ENCODE measurements at places on chromosomes 7 and 10. TPM values are rescaled to one million over a fixed set of nuclear protein-coding genes. Genes with fewer than 3 reads are reported as not detected.

GRCh38 chr10:71074176-71074755 lies 138.1 kb upstream of the UNC5B start:
- DNase-seq, result peak; percentile 86

DNA sequence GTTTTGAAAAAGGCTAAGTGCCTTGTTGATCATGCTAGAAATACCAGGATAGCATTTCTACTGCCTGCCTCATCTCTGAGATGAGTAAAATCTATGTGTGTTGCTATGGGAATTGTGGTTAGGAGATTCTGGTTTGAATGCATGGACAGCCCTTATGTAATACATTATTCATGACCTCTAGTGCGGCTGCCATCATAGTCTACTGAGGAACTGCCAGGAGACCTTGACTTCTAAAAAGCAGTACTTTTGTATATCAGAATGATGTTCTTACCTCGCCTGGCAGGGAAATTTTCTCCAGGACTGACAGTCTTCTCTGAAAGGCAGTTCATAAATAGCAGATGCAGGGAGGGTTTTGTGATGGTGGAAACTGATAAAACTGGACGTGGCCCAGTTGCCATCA lies 248.5 kb downstream of the NSUN6 start:
- DNase-seq, result no peak

DNA sequence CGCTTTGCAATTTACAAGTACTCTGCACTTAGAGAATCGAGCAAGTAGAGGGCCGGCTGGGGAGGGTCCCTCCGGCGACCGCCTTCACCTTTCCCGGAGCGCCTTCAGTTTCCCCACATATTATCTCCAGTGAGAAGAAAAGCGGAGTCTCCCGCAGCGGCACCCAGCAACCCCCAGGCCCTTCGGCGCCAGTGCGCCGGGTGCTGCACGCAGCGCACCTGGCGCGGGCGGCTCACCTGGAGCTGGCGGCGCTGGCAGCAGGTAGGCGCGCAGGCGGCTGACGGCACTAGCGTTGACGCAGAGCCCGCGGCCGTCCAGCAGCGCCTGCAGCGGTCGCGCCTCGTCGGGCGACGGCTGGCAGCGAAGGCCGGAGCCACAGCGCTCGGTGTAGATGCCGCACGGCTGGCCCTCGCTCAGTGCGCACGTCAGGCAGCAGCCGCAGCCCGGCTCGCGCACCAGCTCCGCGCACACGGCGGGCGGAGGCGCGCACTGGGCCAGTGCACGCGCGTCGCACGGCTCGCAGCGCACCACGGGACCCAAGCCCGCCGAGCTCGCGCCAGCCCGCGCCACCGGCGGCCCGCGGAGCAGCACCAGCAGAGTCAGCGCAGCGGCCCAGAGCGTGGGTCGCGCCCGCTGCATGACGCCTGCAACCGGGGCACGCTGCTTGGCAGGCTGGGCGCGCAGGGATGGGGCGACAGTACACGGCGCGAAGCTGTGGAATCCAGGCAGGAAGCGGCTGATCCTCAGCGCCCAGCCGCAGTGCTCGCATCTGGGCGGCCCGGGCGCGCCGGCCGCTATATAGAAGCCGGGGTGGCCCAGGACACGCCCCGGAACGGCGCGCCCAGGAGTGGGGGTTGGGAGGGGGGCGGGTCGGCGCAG lies at the start of gene IGFBP3:
IGFBP3 (minus strand) TSS at position 771 of the 879 bp plus-strand sequence; CDS start at position 639, 132 bp downstream.
- peak; percentile 76 for DNase-seq

- DNase-seq, result no peak
Observed at GRCh38 chr10:28105561-28105960, 106.7 kb upstream of the ODAD2 start.

- DNase-seq, result peak; percentile 71
Observed at GRCh38 chr7:16524332-16524731, 2.3 kb upstream of the LRRC72 start.

GRCh38 chr10:89158446-89158845 lies 48.7 kb downstream of the CH25H start:
- DNase-seq, result no peak

DNA sequence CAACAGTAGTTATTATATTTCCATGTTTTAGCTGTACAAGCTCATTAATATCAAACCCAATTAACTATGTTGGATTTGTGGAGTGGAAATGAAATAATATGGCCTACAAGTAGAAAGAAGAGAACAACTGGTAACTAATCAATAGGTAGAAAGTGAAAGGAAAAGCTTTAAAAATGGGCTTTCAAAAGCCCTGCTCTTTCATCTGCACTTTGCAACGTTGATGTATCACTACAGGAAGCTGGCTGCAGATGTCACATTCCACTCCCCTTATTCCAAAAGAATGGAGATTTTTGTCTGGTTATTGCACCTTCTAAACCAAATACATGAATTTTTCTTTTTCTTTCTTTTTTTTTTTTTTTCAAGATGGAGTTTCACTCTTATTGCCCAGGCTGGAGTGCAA lies 11.7 kb upstream of the MKI67 start:
- no peak for DNase-seq

DNA sequence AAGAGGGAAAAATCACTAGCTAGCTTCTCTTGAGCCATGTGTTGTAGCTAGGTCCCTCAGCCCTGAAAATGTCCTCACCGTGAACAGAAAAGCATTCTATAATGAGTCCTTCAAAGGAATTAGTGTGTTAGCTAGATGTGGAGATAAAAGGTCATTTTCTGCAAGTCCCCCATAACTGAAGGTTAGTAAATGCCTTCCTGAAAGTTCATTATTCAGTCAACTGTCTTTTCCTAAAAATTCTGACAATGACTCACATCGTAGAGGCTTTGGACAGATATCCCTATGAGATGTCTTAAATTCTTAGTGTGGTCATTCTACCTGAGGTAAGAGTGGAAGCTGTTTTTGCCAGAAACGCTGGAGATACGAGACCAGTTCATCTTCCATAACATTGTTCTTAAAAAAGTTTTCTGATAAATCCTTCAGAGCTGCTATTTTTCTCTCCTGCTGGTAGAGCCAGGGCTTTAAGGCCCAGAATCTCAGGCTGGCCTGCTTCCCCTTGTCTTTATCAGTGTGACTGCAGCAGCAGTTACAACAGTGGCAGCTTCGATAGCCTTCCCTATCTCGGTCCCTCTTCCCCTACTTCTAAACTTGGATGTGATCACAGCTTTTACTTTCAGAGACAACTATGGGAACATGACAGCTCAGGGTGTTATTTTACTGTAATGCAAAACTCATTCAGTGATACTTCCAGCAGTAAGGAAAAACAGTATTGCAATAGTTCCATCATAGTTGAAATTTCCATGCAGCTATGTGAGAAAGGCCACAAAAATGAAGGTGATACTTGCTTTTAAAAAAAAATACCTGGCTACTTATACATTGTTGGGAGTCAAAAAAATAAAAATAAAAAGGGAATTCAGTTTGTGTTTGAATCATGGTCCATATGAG lies 37.3 kb upstream of the PRKAR2B start:
- DNase-seq, result no peak

GRCh38 chr7:128139406-128139805 lies 101.7 kb upstream of the LEP start:
- no peak for DNase-seq

DNA sequence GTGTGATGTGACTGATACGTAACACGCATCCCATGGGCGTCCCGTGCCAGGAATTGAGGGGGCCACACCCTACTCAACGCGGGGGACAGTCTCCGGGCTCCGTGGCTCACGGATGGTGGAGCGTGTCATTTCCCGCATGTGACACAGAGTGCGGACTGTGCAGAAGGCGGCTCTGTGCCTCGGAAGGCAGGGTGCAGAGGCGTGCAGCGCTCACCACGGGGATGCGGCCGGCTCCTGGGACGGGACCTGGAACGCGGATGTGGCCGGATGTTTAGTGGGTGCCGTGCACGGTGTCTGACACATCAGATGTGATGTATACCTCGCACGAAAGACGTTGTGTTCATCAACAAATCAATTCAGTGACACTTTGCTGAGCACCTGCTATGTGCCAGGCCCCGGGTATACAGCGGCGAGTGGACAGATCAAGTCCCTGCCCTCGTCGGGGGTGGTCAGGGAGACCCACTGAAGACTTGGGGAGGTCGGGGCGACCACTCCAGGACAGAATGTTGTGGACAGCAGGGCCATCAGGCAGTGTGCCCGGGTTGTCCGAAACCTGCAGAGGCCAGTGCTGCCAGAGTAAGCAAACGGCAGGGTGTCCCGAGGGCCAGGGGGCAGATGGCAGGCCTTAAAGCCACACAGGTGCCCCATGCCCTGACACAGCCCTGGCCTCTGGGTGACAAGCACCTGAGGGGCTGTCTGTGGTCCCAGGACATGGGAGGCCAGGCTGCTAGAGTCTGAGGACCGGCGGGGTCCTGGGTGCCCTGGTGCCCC lies 38.1 kb downstream of the MICALL2 start:
- no peak for DNase-seq

- DNase-seq, result no peak
Observed at GRCh38 chr10:20593649-20594048, 303.5 kb downstream of the NEBL start.

GRCh38 chr7:101707587-101707986 lies 78.5 kb upstream of the MYL10 start:
- no peak for DNase-seq

DNA sequence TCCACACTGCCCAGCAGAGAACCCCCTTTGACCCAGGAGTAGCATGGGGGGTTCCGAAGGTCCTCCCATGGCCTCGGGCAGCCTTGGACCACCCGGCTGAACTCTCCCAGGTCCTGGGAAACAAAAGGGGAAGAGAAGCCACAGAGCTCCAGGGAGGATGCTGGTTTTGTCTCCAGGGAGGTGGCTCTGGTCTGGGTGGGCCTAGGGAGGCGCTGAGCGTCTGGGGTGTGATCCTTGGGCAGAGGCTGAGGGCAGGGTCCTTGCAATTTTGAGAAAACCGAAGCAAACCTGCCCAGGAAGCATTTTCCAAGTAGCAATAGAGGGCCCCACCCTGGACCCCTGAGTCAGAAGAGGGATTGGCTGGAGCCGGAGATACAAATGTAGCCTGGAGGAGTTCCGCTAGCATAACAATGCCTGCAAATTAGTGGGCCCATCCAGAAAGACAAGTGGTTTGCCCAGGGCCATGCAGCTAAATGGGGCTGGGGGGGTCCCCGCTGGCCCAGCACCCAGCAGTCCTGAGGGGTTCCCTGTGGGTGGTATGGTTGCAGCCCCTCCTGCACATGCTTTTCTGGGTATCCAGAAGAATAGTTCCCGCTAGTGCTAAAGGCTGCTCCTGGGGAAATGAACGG lies 2.0 kb downstream of the UTF1 start:
- DNase-seq, result no peak

- no peak for DNase-seq
Observed at GRCh38 chr7:155568842-155569494, 22.6 kb upstream of the CNPY1 start.

GRCh38 chr7:130298544-130299326 lies 5.8 kb downstream of the CPA4 start:
- DNase-seq, result no peak

- no peak for DNase-seq
Observed at GRCh38 chr7:151349507-151349853, 7.9 kb downstream of the NUB1 start.

GRCh38 chr10:72597897-72598296 lies 28.0 kb downstream of the MICU1 start:
- DNase-seq, result no peak

DNA sequence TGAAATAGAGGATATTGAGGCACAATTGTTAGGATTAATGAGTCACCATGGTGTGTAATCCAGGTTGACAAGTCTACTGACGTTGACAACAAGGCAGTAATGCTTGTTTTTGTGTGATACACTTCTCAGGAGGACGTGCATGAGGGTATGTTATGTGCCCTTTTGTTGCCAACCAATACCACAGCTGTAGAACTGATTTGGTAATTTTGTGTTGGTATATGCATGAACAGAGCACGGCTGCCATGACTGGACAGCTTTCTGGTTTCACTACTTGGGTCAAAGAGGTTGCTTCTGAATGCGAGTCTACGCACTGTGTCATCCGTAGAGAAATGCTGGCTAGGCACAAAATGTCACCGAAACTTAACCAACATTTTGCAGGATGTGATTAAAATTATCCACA lies 32.9 kb downstream of the PHTF2 start:
- DNase-seq, result no peak

GRCh38 chr10:112185959-112186358 lies 2.4 kb upstream of the GPAM start:
- DNase-seq, result no peak

NEUROG3 gene
- not detected for total RNA-seq

MRLN gene
- not detected for total RNA-seq

SMNDC1 gene
- total RNA-seq, result 16.3 TPM

PLAC9 gene
- total RNA-seq, result 2.0 TPM

PARP12 gene
- total RNA-seq, result 25.5 TPM

TRPV5 gene
- not detected for total RNA-seq

RTKN2 gene
- total RNA-seq, result 26.6 TPM

TMEM176B gene
- not detected for total RNA-seq

SLC26A3 gene
- not detected for total RNA-seq

TRIM73 gene
- 6.4 TPM for total RNA-seq

ACSL5 gene
- total RNA-seq, result not detected

PRKCQ gene
- total RNA-seq, result not detected

All from PC-3 (cell line).